ENCODE measurements at places on chromosomes 4 and X.

DNA sequence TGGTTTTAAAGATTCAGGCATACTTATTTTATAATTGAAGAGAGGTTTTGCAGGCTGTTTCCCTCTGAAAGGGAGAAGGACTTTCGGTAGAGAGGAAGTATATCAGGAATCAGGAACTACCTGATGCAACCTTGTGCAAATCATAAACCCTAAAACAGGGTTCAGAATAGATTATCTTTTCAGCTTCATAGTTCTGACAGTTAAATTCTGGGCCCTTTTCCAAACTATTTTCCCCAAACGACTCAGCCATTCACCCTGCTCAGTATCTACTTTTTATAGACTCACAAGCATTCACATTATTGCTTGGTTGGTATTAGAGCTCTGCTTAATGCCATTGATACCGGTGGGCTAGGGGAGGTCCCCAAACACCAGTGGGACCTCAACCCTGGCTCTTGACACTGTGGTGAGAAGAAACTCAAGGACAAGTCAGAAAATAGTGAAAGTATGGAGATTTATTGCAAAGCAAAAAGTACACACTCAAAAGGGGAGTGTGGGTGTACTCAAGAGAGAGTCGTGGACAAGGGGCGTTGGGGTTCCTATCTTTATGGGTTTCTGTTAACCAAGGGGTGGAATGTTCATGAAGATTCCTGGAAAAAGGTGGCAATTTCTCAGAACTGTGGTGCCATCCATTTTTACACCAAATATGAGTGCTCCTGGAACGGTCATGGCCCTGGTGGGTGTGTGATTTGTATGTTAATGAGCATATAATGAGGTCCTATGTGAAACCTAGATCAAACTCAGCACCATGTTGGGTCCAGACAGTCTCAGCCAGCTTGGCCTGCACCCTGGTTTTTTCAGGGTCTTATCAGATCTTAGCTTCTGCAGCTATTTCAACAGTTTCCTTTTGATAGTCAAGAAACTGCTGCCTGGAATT, 238.3 kb downstream of the DCLK2 start:
- no peak for DNase-seq

- no peak for DNase-seq
Observed at GRCh38 chr4:32858971-32859370, 2138.8 kb downstream of the PCDH7 start.

DNA sequence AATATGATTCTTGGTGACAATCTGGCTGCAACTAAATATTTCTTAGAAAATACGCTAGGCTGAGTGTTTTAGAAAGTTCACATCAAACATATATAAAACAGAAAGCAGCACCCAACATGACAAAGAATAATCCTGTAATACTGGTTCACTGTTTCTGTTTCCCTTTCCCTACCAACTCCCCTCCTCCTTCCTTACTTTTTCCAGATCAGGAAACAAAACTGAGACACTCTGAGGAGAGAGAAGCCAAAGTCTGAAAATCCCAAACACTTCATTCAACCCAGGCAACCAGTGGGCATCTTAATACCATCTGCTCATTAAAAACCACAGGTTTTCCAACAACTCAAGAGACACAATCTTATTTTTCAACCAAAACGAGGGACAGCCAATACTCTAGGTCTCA, 160.4 kb upstream of the MAP3K15 start:
- DNase-seq, result no peak

- DNase-seq, result no peak
Observed at GRCh38 chrX:9953396-9953795, 13.8 kb upstream of the CLDN34 start.

GRCh38 chr4:152594057-152594456, 58.2 kb upstream of the FBXW7 start:
- no peak for DNase-seq

GRCh38 chr4:173333658-173334084, 487 bp downstream of the HMGB2 start:
- peak; percentile 46 for DNase-seq

DNA sequence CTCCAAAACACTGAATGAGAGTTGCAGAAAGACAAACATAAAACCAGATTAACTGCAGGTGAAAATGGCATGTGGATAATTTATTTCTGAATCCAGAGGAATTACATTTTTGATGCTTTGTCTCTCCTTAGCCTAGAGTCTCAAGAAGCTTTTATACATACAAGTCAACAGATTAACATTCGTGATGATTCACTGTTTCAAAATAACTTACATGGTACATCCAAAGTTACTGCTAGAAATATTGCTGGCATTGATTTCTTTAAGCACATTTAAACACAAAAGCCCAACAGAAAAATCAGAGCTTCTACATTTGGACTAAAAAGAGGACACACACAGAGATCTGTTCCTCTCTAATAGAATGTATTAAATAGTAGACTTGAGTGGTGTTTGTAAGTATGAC, 105.6 kb downstream of the AMELX start:
- no peak for DNase-seq

DNA sequence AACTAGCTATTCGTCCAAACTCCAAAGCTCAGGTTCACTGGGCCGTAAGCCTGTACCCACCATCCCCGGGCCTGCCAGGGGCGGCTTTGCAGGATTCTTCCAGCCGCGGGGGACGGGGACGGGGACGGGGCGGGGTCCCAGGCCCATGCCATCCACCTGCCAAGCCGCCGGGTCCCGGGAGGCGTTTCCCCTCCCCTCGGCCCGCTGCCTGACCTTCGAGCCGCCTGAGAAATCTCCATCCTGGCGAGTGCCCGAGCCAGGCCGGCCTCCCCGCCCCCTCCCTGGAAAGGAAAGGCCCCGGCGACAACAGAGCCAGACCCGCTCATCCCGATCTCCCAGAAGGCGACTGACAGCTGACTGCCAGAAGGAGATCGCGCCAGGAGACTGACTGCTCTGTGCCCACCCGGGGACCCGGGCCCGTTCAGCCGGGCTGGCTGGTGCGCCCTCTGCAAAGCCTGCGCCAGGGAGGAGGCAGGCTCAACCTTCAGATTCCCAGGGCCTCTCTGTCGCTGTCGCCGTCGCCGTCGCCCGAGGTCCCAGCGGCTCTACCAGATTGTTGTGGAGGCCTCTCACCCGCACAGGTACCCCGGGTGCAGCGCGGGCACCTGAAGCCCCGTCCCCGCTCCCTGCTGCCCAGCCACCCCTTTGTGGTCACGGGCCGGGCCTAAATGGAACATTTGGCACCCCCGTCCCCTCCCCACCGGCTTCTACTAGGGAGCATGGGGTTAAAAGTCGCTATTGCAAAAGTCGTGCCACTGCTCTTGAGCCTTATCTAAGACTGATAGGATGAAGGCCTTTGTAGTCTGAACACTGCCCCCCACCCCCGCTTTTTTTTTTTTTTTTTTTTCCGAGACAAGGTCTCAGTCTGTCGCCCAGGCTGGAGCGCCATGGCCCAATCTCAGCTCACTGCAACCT, at the start of gene RGN:
TSS of gene RGN (plus strand) at position 315 of the 915 bp plus-strand sequence. CDS start 2,702 bp downstream, outside the sequence.
- no peak for DNase-seq

- DNase-seq, result no peak
Observed at GRCh38 chr4:145815626-145816025, 123.0 kb downstream of the ZNF827 start.

Data from NCI-H1436 (cell line).